Peyer's patch (tissue), 4 donors: ENCODE measurements at places on chromosomes 11 and 22. TPM values are rescaled to one million over a fixed set of nuclear protein-coding genes. Genes with fewer than 3 reads are reported as not detected.

DNA sequence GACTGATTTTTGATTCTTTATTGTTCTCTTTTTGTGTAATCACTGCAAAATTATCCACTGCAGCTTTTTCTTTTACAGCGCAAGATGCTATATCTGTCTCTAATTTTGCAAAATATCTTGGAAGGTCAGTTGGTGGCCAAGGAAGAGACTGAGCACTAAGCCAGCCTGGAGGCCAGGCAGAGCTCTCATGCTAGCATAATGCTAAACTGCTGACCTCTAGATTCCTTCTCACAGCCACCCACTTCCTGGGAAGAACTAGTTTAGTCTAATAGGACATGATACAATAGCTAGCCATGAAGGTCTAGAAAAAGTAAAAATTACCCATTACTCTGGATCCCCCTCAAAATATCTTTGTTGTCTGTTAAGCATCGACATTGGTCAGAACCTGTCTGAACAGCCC is 227.2 kb upstream of the ARHGAP20 start:
- no peak for DNase-seq

DNA sequence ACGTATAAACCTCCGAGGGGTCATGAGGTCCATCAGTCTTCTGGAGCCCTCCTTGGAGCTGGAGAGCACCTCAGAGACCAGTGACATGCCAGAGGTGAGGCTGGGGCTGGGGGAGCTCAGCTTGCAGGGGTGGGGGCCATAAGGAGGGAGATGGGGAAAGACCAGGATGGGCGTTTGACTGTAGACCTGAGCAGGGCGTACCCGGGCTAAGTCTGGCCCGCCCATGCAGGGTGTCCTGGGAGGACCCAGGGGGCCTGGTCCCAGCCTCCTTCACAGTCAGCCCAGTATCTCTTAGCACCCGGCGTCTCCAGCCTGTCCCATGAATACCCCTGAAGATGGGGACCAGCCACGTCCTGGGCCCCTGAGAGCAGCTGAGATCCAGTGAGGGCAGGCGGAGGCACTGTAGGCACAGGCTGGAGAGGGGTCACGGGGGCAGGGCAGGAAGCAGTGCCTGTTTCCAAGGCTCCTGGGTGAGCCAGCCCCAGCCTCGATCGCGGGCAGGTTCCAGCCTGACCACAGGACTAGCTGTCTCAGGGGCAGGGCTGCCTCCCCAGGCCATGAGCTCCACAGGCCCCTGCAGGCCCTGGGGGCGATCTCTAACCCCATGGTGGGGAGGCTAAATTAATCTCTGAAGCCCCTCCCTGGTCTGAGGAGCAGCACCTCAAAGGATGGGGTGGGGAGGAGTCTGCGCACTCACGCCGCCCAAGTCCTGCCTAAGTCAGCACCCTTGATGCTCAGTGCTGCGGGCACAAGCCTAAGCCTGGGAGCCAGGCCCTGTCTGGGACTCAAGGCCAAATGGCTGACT is 7.1 kb downstream of the SSH3 start:
- no peak for DNase-seq

GRCh38 chr11:5608808-5609207 is 12.4 kb downstream of the TRIM6 start:
- no peak for DNase-seq

GRCh38 chr11:132430429-132431062 is 1060.1 kb downstream of the NTM start:
- no peak for DNase-seq

The ZBTB16 gene
- 157 TPM for total RNA-seq

The PLAAT5 gene
- total RNA-seq, result not detected
